ENCODE measurements at places on chromosomes 2 and 18.
A peak's percentile ranks its signal among the peaks of the same experiment; 100 is the strongest.

DNA sequence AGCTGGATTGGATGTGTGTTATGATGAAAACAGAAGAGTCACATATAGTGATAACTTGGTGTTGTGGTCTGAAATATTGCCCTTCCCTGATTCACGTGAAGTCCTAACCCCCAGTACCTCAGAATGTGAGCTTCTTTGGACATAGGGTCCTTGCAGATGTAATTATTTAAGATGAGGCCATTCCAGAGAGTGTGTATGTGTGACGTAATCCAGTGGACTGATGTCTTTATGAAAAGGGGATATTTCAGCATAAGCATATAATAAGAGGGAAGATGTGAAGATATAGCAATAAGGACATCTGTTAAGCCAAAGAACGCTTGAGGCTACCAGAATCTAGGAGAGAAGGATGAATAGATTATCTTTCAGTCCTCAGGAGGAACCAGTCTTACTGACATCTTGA, 62.5 kb downstream of the LTBP1 start:
- DNase-seq: no peak

DNA sequence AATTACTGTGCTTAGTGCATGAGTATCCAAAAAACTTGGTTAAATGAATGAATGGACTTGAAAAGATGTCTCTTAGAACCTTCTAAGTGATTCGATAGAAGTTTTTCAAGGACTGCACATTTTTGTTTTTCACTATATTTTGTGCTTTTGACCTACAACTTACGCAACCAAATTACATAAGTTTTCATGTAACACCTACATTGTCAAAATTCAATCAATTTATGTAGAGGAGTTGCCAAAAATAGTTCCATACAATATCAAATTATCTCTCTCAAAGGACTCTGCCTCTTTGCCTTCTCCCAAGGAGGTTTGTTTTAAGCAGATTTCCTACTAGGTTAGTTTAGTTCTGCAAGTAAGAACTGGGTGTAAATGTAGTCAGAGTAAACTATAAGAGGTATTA, 10.3 kb downstream of the MARCHF7 start:
- no peak for DNase-seq

GRCh38 chr2:223306371-223306770, 254.4 kb downstream of the KCNE4 start:
- no peak for DNase-seq

DNA sequence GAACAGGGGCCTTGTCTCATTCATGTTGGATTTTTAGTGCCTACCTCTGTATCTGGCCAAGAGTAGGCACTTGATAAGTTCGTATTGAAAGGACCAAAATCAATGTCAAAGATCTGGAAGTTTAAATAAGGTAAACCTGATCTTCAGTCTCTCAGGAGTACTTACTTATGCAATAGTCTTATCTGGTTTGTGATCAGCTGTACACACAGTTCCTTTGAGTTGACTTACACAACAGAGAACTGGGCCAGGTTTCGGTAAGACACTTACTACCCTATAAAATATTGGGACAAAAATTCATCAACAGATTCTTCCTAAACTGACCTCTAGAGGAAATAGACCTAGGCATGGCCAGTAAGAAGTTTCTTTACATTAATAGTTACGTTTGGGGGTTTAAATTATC, 113.6 kb upstream of the NXPH2 start:
- no peak for DNase-seq

GRCh38 chr18:32707147-32707546, 65.7 kb downstream of the KLHL14 start:
- no peak for DNase-seq

DNA sequence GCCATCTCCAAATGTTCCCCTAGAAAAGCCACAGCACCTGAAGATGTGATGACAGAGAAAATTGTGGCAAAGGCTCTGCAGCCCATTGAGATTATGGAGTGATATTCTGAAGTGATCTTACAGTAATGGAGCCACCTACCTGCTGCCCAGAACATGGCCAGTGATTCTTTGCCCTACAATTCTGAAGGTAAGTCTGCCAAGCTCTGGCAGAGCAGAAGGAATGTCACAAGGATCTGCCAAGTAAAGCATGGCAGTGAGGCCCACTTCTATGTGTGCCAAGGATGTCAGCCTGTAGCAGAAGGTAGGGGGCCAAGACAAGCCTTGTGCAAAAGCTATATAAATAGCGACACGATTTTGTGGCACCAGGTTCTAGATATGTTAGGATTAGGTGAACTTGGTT, 155.1 kb downstream of the RND3 start:
- no peak for DNase-seq

DNA sequence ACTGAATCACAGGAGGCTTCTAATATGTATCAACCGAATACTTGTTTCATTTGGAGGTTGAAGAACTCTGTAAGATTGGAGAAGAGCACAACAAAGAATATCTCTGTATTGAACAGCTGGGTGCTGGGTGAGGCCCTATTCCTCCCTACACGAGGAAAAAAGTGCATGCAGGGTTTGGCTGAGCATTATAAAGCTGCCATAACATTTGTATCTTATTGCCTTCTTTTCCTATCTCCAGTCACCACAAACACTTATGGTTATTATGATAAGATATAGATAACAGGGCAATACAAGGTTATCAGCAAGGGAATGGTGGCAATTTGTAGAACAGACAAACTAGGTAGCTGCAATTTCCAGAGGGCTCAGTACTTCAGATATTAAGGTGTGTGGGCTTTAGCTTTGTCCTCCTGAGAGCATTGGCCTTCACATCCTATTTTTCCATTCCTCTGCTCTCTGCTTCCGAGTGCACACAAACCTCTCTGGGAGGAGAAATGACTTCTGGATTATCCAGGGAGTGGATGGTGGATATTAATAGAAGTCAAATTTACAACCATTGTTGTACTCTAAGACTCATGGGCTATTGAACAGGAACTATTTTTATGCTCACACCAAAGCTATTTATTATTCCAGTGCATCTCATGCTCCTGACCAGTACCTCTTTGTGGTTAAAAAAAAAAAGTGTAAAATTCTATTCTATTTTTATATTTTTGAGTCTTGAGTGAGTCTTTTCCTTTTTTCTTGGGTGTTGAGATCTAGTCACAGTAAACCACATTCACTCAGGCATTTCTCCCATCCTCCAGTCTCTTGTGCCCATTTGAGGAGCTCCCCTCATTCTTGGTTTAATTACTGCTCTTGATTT, 248.4 kb downstream of the ETAA1 start:
- DNase-seq: no peak

- DNase-seq: no peak
Measured at GRCh38 chr18:1849386-1849785, 721.9 kb downstream of the METTL4 start.

DNA sequence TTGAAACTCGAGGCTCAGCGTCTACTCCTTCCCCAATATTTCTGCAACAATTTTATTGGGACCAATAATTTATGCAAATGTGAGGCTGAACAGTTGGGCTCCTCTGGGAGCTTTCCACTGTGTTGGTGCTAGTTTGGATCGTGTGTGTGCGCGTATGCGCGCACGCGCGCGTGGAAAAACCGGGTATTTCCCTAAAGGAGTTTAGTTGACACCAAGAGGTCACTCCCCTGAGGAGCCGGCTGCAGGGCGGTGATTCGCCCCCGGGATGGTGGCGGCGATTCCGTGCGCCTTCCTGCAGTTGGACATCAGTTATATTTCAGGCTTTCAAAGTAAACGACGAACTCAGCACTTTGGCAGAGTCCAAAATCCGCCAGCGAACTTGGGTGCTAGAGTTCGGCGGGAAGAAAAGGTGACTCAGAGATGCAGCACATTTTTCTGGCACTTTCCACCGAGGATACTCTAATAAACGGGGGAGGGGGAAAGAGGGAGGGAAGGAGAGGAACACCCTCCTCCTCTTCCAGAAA, 186.5 kb upstream of the FANCL start:
- peak; percentile 48 for DNase-seq

DNA sequence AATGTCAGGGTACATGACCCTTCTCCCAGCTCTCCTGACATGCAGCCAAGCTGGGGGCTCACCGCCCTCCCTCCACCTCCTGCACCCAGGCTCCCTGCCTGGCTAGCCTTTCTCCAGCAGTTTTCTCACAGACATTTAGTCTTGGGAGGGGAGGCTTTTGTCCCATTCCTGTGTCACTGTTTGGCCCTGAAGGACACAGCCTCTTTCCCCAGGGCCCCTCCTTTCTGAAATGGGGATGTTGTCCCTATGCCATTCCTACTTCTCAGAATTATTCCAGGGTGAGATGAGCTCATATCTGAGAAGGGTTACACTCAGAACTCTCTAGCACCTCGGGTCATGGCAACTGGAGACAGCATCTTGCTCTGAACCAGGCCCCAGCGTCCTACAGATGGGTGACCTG, 47.3 kb upstream of the MRPL33 start:
- DNase-seq: no peak

DNA sequence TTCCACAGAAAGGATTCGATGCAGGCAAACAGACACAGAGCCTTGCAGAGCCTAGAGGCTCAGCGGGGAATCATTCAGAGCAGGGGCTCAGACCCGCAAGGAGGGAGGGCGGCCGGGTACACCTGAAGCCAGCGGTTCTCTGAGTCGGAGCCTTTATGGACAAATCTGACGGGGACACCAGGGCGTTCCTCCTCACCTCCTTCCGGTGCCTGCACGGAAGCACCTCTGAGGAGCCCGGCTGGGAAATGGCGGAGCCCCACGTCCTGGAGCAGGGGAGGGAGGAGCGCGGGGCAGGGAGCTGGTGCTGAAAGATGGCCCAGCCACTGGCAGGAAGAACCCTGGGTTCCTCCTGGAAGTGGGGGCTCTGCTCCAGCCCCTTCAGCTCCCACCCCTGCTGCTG, 193.5 kb upstream of the ALKAL2 start:
- DNase-seq: no peak

DNA sequence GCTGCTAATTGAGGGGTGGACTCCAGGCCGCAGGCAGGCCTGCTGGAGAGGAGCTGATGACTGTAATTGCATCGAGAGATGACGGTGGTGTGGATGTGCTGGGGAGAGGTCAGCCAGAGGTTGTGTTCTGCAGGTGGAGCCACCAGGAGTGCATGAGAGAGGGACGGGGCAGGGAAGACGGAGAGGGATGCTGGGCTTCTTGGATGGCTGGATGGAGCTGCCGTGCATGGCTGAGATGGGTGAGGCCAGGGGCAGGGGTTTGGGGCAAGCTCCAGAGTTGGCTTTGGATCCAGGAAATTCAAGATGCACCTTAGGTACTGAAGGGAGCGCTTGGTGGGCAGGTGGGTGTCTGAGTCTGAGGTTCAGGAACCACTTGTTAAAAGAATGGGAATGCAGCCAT, 77.2 kb downstream of the SH3BP4 start:
- DNase-seq: no peak

DNA sequence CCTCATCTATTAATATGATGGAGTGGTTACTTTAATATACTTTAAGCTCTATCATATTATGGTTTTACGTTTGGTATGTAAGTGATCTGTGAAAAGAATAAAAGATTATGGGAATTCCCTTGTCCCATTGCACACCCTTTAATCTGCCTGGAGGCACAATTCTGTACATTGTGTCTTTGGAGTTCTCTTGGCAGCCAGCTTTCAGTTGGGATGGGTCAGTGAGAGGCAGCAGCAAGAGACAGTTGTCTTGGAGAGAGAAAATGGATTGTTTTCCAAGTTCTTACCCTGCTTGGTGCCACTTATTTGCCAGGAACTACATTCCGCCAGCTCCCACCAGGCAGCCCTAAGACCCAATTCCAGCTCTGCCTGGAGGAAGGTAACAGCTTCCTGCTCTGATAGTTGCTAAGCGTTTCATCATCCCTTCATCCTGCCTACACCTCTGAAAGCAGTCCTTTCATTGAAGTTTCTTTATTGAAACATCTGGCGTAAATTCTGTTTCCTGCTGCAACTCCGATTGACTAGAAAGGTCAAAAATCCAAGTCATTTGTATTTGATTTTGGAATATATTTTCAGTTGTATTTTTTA, 365.2 kb downstream of the AKAIN1 start:
- DNase-seq: peak; percentile 13

DNA sequence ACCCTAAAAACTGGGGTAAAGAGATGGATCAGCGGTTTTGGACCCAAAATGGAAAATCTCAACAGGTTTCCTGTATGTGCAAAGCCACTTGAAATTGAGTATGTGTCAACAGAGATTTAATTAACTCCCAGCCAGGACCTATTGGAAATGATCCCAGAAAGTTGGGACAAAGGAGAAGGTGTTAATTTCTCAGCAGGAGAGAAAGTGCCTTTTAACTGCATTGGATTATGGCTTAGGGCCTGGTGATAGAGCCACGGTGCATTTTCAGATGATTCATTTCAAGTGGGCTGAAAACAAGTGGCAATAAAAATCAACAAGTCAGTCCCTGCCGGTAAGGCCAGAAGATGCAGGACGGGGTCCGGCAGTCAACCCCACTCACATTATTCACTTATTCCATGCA, 80.2 kb upstream of the BCL11A start:
- no peak for DNase-seq

DNA sequence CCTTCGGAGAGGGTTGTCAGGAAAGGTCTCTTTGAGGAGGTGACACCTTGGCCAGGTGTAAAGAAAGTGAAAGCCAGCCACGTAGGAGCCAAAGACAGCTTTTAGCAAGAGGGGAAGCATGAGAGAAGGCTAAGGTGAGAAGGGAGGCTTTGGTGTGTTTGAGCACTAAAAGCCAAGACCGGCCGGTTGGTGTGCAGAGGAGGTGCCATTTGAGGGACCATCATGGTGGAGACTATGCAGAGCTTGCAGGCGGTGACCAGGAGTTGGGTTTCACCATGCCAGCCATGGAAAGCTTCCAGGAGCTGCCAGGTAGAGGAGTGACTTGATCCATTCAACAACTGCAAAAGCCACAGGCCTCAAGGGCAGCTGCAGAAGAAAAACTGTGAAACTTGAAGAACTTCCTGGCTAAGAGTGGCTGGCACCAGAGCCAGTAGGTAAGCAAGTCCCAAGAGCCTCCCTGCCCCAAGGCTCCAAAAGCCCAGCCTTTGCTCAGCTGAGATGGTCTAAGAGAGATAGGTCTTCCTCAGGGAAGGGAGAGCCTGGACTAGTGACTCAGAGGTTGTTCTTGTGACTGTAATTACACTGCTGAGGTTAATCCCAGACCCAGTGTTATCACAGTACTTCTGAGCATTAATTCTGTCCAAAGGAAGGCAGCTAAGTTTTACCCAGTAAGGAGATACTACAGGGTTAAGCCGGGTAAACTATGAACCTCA, 319.0 kb downstream of the BCL11A start:
- no peak for DNase-seq

DNA sequence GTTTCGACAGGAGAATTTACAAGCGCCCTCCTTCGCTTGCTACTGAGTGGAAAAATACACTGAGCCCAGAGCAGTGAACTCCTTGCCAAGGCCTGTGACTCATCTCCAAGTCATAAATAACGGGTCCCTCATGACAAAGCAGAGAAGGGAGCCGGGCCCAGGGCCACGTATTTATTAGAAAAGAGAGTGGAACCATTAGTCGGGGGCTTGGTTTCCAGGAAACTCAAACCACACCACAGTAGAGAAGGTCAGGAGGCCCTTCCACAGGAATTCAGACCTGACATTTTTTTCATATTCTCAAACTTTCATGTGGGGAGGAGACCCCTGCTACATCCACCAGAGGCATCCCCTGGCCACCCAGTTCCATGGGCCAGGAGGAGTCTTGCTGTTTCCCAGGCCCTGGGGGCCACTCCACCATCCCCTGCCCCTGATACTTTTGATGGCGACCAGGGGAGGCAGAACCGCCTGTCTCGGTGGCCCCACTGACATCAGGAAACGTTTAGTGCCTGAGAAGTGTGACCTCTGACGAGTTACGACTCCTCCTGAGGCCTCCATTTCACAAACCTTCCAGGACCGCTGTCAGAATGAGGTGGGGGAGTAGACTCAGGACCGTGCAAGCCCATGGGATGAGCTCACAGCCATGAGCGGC, 289.7 kb downstream of the DYSF start:
- peak; percentile 95 for DNase-seq

GRCh38 chr2:130845505-130846085, 8.9 kb downstream of the ARHGEF4 start:
- DNase-seq: no peak

All from muscle of back (tissue), 13 donors.